G401 (cell line): ENCODE measurements at places on chromosomes 4 and X.

- DNase-seq: peak; percentile 20
These were observed 338.3 kb upstream of the GALNT7 start for GRCh38 chr4:172830295-172830764.

GRCh38 chr4:71266090-71266794 is 72.6 kb upstream of the SLC4A4 start:
- DNase-seq: no peak

DNA sequence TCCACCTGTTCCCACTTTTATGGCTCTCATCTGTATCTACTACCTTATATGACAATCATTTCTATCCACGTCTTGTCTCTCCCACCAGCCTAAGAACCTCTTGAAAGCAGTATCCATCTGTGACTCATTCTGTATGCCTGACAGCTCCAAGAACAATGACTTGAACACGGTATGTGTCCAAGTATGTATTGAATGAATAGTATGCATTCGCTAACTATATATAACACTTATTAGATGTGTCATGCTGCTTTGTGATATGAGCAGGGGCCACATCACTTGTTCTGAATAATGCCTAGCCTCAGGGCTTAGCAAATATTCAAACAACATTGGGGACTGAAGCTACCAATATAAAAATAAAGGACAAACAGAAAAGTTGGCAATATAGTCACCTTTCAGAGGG is 4.9 kb downstream of the OPHN1 start:
- DNase-seq: no peak

DNA sequence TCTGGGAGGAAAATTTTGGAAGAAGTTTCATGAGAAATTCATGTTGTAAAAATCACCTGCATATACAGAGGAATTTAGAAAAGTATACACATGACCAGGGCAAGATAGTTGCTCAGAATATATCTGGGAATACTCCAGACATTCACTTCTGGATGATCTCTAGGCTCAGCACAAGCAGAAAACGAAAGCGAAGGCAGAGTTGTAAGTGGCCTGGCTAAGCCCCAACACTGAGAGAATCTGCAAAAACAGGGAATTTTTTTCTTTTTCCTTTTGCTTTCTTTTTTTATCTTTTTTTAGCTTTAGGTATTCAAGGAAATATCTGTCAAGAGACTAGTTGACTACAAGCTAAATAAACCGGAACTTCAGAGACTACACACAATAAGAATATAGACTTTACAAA is 207.2 kb downstream of the FGF13 start:
- DNase-seq: no peak

DNA sequence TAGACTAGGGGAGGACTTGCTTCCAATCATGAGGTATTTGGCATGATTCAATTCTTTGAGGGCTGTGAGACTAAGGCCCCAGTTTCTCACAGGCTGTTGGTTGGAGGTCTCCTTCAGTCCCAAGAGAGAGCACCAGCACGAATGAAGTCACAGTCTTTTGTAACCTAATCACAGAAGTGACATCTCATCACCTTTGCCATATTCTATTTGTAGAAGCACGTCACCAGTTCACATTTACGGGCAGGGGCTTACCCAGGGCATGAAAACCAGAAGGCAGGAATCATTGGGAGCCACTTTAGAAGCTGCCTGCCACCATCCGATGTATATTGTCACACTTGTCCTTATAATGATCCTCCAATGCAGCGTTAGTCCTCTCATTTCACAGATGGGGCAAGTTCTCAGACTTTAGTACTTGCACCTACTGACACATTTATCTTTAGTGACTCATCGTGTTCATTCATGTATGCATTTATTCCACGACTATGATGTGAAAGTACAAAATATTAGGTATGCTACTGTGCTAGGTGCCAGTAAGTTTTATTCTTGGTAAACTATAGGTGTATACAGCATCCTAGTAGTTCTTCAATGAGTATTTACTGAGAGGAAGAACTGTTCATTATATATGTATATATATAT is 163.8 kb upstream of the PGRMC2 start:
- DNase-seq: no peak

- DNase-seq: no peak
These were observed 11.0 kb upstream of the MAP7D3 start for GRCh38 chrX:136262243-136262642.

DNA sequence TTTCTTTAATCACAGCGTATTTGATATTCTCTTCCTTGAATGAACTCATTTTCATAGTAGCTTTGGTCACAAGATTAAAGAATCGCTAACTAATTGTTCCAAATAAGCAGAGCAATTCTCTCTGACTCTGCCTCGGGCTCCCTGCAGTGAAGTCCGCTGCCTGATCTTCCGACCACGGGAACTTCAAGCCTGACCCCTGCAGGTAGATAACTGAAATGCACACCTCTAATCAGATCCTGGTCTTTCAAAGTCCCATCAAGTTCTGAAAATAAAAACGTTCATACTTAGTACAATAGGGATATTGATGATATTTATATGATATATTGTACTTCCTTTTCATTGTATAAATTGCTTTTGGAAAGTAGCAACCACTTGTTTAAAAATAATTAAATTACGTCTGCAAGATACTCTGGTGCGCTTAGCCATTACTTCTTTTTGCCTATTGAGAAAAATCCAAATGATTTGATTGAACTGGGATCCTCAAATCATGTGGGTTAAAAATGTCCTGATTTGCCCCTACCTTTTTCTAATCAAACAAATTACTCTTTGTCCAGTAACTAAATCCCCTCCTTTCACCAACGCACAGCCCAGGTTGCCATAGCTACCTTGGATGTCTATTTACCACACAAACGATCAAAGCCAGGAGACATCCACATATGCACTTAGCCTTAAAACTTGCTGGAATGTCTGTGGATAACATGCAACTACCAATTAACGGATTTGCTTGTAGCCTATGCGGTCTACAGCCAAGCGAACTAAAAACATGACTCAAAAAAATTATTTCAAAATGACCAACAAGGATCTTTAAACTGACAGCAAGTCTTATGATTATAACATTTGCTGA is 4.2 kb downstream of the MID1 start:
- peak; percentile 77 for DNase-seq

- DNase-seq: no peak
These were observed 1601.7 kb upstream of the TENM3 start for GRCh38 chr4:180641495-180641894.

DNA sequence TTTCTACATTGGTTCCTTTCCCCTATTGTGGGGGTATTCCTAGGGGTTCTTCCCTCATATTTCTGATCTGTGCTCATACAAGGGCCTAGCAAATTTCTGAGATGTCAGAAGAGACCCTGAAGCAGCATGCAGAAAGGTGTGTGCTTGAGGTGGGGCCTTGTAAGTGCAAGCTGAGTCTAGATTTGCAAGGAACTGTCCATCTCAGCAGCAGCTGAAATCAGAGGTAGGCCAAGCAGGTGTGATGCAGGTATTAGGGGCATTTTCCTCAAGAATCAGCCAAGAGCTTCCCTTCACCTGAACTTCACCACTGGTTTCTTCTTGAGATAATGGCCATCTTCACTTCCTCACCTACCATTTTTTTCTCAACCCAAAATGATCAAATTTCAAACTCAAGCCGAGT is 45.1 kb downstream of the ASB9 start:
- no peak for DNase-seq

- no peak for DNase-seq
These were observed 61.9 kb upstream of the ZCCHC13 start for GRCh38 chrX:74242050-74242449.
